ENCODE measurements at places on chromosomes 3 and 15. TPM values are rescaled to one million over a fixed set of nuclear protein-coding genes. Genes with fewer than 3 reads are reported as not detected.

- DNase-seq, result no peak
Measured at GRCh38 chr3:151751161-151751560, 17.4 kb downstream of the AADACL2 start.

DNA sequence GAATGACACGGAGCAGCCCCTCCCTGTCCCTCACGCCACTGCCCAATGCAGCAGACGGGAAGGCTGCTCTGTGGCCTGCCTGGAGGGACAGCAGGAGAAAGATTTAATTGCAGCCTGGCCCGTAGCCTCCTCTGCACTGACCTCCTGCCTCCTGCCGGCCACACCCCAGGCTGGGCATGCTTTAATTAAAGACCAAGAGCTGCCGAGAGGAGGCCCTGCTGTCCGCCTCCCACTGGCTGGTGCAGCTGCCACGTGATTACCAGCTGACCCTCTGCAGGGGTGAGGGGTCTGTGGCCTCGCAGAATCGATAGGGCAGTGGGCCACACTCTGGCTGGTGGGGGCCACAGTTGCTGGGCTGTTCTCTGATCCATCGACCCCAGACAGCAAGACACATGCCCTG, 100.2 kb upstream of the PRR23E start:
- no peak for DNase-seq

DNA sequence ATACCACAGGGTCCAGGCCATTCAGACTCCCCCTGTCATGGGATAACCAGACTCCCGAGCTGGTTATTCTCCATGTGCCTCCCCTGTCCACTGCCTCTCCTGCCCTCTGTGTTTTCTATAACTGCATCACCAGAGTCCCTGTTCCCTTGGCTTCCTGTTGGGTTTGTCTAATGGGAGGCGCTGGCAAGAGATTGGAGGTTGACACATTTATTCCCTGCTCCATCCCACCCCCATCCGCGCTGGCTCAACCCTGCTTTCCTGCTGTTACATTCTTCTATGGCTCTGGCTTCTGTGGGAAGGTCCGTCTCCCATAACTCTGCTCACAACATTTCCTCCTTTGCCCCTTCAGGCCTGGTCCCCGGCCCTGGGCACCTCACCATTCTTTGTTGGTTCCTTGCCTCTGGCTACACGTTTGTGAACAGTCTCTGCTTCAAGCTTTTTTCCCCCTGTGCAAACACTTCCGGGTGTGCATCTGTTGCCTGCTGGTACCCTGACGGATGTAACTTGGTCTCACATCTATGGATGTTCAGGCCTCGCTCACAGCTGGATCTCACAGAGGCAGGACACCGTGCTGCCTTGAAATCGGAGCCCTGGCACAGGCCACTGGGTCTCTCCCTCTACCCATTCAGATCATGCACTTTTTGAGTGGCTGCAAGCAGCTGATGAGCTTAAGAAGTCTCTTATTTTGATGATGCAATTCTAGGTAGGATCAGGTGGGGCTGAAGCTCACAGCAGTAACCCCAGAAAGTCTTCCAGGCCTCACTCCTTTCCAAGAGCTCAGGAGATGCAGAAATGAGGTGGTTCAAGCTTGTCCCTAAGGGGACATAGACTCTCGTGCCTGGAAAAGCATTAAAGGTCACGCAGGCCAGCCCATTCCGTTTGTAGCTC, 68.6 kb upstream of the ATP13A3 start:
- no peak for DNase-seq

GRCh38 chr3:45640091-45640507, 45.5 kb downstream of the LIMD1 start:
- no peak for DNase-seq

DNA sequence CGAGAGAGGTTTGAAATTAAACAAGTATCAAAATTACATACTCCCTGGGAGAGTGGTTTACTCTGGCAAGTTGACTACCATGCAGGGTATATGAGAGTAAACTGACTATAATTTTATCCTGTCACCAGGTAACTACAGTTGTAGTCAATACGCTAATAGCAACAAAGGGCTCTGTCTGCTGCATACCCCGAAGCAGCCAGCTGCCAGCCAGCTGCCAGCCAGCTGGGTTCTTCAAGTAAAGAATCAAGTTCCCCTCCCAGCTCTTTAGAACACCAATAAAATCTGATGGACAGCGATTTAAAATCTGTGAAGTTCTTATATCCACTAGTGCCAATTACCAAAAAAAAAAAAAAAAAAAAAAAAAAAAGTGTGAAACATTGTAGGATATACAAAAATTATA, 417.7 kb upstream of the CFAP20DC start:
- no peak for DNase-seq

The KY gene
- not detected for total RNA-seq

The GPR176 gene
- total RNA-seq, result 0.09 TPM

The MINDY4B gene
- not detected for total RNA-seq

The FANCD2 gene
- 57.9 TPM for total RNA-seq

The MESP2 gene
- total RNA-seq, result not detected
